GM18507 (cell line): ENCODE measurements at places on chromosomes 3 and 15.

DNA sequence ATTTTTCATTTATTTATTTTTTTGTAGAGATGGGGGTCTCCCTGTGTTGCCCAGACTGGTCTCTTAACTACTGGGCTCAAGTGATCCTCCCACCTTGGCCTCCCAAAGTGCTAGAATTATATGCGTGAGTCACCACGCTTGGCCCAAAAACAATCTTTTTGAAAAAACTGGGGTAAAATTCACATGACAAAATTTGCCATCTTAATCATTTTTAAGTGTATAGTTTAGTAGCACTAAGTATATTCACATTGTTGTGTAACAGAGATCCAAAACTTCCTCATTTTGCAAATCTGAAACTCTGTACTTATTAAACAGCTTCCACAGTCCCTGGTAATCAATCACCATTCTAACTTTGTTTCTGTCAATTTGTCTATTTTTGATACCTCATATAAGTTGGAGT is 5.2 kb downstream of the SNX1 start:
- DNase-seq = no peak

GRCh38 chr15:34729886-34730285 is 24.9 kb downstream of the GJD2 start:
- no peak for DNase-seq

DNA sequence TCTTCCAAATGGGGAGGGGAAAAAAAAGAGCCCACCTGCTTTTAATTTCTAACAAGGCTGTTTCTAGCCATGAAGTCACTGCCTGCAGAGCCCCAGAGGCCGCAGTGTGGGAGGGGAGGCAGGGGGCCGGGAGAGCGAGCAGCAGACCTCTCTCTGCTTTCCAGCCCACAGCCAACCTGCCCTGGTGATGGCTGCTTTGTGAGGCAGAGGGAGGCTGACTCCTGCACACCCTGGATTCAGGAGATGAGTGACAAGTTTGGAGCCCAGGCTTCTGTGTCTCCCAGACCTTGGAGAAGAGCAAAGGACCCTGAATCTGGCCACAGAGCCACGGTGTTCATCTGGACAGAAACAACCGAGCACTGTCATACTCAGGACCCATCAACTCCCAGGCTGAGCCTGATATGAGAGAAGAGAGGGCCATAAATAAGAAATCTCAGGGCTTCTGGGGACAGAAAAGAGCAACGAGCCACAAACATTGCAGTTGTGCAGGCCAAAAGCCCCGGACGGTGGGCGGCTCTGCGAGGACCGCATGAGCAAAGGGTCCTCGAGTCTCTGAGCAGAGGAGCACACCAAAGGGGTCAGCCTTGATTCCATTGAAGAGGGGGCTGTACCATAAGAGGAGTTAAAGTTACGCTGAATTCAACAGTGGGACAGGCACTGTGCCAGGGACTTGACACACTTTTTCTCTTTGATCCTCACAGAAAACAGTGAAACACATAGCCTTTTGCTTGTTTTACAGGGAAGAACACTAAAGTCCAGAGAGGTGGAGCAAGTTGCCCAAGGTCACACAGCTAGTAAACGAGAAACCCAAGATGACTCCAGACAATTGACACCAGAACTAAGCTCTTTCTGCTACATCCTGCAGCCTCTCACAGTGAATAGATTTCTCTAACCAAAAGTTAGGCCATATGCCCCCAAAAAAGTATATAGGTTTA is 97.2 kb downstream of the SEMA5B start:
- no peak for DNase-seq

DNA sequence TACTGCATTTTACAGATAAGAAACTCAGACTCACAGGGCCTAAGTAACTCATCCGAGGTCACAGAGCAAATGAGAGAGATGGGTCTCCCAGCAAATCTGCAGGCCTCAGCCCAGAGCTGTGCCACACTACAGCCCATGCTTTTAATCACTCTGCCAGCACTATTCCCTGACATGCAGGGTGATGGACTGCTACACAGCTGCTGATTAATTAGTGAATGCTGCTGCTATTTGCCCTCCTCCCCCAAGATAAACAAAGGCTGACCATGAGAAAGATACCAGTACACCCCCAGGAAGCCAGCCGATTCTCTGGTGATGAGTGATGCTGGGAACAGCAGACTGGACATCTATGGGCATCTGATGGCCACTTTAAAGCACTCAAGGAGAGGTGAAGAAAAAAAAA is 39.3 kb downstream of the RFTN1 start:
- no peak for DNase-seq

- no peak for DNase-seq
Observed at GRCh38 chr3:10551821-10552630, 46.6 kb upstream of the ATP2B2 start.

DNA sequence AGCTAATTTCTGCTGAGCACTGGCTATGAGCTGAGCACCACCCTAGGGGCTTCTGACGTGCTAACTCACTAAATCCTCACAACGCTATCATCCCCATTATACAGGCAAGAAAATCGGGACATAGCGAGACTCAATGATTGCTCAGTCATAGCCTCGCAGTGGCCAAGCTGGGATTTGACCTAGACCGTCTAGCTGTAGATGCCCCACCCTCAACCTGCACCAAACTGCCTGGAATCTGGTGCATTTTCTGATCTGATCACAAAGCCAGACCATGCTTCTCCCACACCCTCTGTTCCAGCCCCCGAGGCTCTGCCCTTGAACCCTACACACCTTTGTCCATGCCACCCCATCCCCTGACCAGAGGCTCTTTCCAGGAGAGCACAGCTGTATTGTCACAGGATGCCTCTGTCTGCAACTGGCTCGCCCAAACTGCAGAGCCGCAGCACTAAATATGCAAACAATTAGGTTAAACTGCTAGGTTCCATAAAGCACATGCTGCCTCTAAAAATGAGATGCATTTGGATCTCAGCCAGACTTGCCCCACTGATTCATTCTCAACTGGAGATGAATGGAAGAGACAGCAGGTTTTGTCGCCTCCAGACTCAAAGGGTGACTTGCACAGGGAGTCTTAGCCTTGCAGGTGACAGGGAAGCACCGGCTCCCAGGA is 95.2 kb downstream of the NUP210 start:
- no peak for DNase-seq

DNA sequence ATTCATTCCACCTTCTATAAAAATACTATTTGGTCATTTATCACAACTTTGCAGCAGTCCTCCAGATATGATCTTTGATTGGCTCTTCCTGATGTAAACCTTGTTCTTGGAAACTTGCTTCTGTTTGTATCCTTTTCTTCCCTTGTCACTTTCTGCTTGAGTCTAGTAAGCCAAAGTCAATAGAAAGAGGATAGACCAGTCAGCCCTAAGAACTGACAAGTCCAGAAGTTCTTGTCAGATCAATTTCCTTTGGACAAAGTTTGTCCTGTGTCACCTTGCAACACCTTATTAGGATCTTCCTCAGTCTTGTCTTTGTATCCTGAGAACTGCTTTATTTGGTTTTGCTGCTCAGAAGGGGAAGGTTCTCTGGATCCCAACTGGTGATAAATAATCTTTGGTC is 87.9 kb upstream of the CCDC54 start:
- DNase-seq = no peak

DNA sequence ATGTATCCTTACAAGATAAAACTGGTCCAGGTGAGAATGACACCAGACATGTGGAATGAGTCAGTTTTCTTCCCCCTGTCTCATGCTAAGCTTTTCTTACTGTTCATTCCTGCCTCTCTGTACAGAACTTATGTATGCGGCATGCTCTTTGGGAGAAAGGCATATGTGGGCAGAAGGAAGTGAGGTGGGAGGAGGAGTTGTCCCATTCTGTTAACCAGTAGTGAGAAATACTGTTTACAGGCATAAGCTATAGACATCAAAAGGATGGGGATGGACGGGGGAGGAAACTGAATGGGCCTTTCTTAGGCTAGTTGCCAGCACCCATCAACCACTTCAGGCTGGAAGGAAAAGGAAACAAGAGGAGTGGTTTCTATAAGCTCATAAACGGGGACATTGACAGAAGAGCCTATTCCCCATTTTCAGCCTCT is 143.6 kb upstream of the BHLHE40 start:
- DNase-seq = no peak

GRCh38 chr3:194797555-194798250 is 112.0 kb downstream of the FAM43A start:
- no peak for DNase-seq

GRCh38 chr3:50494126-50494525 is 9.3 kb downstream of the CACNA2D2 start:
- DNase-seq = no peak

DNA sequence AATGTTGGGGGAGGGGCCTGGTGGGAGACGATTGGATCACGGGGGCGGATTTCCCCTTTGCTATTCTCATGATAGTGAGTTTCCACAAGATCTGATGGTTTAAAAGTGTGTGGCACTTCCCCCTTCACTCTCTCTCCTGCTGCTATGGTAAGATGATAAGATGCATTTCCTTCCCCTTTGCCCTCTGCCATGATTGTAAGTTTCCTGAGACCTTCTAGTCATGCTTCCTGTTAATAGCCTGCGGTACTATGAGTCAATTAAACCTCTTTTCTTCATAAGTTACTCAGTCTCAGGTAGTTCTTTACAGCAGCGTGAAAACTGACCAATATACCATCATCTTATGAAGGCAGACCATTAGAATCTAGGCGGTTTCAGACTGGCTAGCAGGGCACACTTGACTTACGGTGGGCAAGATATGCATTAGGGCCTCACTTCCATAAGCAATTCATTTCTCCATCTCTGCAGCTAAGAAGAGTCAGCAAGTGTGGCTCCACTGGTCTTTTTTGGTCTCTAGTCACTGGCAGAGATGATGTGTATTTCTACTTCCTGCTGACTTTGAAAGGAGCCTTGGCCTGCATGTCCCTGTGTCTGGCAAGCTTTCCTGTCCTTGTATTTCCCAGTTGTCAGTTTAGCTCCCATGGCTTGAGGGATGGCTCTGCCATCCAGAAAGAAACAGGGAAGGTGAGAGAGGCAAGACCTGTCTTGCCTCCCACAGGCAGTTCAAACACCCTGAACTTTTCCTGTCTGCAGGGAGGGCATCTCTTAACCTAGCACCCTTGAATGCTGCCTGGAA is 109.0 kb upstream of the ADAMTS9 start:
- DNase-seq = no peak

- DNase-seq = no peak
Observed at GRCh38 chr3:55161231-55161630, 233.4 kb upstream of the LRTM1 start.

DNA sequence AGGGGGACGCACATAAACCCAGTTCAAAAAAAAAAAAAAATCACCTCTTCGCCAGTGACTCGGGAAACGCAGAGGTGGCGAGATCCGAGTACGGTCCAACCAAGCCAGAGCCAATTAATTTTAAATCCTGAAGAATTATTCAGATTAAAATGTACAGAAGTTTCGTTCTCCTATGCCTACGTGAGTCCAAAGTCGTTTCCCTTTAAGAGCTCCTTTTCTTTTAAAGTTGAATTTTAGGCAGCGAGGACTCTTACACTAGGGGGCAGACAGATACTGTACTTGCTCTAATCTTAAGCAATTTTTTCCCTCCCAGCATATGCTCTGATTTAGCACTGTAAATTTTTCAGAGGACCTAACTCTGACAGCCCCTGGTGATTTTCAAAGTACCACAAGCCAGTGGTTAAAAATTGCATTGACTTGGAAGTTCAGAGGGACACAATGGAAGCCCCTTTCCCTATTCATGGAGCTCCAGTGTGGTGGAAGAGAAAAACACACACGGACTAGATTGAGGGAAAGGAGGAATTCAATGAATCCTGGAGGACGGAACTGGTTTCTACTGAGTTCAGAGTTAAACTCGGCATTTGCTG is 3.3 kb upstream of the NR2F2 start:
- DNase-seq = no peak

GRCh38 chr15:75069301-75069925 is 46.0 kb downstream of the PPCDC start:
- DNase-seq = peak; percentile 46

DNA sequence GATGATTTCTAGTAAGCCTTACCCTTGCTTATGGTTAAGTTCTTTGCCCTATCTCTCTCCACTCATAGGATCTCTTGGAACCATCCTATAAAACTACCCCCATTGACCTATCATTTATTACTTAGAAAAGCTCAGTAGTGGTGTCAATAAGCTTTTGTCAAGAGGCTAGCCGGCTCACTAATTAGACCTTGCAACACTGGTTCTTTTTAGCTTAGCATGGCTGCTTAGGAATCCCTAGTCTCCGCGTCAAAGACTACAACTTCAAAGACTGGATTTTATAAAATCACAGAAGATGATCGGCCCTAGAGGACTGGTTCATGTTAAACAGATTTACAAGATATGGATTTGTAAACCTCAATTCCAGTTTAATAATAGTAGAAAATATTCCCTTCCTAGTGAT is 7.6 kb downstream of the PPARG start:
- no peak for DNase-seq

DNA sequence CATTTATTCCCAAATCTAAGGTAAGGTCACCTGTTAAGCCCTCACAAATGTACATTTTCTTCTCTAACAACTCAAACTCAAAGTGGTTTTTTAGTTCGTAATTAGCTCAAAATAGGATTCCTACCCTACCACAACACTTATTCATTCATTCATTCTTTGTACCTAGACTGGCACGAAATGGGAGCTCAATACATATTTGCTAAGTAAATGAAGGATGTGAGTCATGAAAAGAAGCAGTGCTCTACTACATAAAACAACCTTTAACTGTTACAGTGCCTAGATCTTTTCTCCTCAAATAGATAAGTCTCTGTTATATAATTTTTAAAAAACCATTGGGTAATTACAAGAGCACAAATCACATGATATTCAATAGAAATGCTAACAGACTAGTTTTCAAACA is 13.1 kb downstream of the RSL24D1 start:
- DNase-seq = no peak

GRCh38 chr3:5465183-5465582 is 277.7 kb downstream of the EDEM1 start:
- no peak for DNase-seq

GRCh38 chr3:64352639-64352992 is 127.3 kb upstream of the PRICKLE2 start:
- no peak for DNase-seq

- DNase-seq = no peak
Observed at GRCh38 chr3:122105626-122106025, 50.5 kb downstream of the CD86 start.

DNA sequence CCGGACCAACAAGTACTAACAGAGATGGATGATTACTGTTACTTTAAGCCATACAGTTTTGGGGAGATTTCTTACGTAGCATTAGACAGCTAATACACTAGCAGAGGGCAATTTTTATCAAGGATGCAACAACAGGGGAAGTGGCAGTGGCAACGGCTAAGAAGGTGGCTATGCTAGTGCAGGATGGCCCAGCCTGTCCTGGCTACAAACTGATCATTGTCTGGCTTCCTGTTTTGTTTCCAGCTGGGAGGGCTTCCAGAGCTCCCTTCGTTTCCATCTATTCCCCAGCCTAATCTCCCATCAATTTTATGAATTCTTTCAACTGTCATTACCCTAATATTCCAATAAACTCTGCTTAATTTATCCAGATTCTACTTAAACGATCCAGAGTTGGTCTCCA is 16.0 kb upstream of the PLA2G4F start:
- no peak for DNase-seq

- no peak for DNase-seq
Observed at GRCh38 chr3:59877263-59878037, 827.6 kb upstream of the CFAP20DC start.

GRCh38 chr15:39139431-39140059 is 441.3 kb upstream of the THBS1 start:
- no peak for DNase-seq
